ENCODE measurements at places on chromosomes 6 and 20. TPM values are rescaled to one million over a fixed set of nuclear protein-coding genes. Genes with fewer than 3 reads are reported as not detected.

Gene SAMD10
- 3.5 TPM for total RNA-seq

- DNase-seq = no peak
These were observed 231.3 kb downstream of the ERMARD start for GRCh38 chr6:169982461-169983386.

- no peak for DNase-seq
These were observed 406.3 kb downstream of the PREX1 start for GRCh38 chr20:48421547-48421946.

GRCh38 chr6:17300637-17301036, 19.5 kb downstream of the RBM24 start:
- DNase-seq = no peak

GRCh38 chr6:44003345-44004061, 123.7 kb downstream of the MRPL14 start:
- DNase-seq = no peak

GRCh38 chr6:157099912-157100593, 223.3 kb downstream of the TMEM242 start:
- DNase-seq = no peak

Gene CENPW
- 14.3 TPM for total RNA-seq

- DNase-seq = no peak
These were observed 11.0 kb downstream of the ALDH8A1 start for GRCh38 chr6:134938896-134939295.

GRCh38 chr6:106910999-106911949, 63.3 kb downstream of the CD24 start:
- no peak for DNase-seq

- no peak for DNase-seq
These were observed 44.6 kb downstream of the DPPA5 start for GRCh38 chr6:73309535-73309784.

- DNase-seq = no peak
These were observed 554.5 kb upstream of the AGPAT4 start for GRCh38 chr6:161828355-161828754.

DNA sequence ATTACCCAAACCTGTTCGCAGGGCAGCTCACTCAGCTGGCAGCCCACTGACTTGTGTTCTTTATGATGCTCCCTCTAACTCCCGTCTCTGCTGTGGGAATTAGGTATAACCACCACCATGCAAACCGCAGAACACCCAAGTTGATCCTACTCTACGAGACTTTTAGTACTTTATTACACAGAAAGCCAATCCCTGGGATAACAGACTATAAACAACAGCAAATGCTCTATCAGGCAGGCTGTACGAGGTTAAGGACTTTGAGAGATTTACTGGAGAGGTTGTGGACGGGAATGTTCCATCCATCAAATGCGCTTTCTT, 241.1 kb downstream of the FOXC1 start:
- DNase-seq = no peak

DNA sequence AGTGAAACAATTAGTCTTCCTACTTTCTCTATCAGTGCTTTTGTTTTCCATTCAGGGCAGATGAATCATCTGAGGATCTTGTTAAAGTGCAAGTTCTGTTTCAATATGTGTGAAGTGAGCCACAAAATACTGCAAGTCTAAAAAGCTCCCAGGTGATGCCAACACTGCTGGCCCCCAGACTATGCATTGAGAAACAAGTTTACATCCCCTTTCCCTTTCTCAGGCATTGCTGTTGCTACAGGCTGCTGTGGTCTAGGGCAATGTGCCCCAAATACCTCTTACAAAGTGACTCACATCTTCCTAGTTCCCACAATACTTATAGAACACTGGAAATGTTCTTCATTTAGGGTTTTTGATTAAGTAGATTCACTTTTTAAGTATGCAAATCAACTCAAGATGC, 31.8 kb downstream of the ABRACL start:
- DNase-seq = no peak

DNA sequence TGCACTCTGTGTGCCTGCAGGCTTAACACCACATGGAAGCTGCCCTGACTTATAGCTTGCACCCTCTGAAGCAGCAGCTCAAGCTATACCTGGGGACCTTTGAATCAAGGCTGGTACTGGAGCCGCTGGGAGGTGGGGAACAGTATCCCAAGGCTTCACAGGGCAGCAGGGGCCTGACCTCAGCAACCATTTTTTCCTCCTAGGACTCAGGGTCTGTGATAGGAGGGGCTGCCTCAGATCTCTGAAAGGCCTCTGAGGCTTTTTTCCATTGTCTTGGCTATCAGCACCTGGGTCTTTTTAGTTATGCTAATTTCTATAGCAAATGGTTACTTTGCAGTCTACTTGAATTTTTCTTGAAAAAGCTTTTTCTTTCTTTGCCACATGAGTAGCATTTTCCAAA, 80.2 kb upstream of the OPRM1 start:
- DNase-seq = no peak

DNA sequence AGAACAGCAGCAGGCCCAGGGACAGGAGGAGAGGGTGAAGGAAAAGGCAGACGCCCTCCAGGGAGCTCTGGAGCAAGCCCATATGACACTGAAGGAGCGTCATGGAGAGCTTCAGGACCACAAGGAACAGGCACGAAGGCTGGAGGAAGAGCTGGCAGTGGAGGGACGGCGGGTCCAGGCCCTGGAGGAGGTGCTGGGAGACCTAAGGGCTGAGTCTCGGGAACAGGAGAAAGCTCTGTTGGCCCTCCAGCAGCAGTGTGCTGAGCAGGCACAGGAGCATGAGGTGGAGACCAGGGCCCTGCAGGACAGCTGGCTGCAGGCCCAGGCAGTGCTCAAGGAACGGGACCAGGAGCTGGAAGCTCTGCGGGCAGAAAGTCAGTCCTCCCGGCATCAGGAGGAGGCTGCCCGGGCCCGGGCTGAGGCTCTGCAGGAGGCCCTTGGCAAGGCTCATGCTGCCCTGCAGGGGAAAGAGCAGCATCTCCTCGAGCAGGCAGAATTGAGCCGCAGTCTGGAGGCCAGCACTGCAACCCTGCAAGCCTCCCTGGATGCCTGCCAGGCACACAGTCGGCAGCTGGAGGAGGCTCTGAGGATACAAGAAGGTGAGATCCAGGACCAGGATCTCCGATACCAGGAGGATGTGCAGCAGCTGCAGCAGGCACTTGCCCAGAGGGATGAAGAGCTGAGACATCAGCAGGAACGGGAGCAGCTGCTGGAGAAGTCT, 25.5 kb downstream of the C20orf173 start:
- no peak for DNase-seq

Gene MMP24
- 0.63 TPM for total RNA-seq

Gene GTSF1L
- not detected for total RNA-seq
